Activated T-helper 1 cell treated with anti-CD3 and anti-CD28 coated beads, Interleukin-2, amount 50 U/mL, for 16 hours (primary cell): ENCODE measurements at places on chromosomes 5 and 9.

DNA sequence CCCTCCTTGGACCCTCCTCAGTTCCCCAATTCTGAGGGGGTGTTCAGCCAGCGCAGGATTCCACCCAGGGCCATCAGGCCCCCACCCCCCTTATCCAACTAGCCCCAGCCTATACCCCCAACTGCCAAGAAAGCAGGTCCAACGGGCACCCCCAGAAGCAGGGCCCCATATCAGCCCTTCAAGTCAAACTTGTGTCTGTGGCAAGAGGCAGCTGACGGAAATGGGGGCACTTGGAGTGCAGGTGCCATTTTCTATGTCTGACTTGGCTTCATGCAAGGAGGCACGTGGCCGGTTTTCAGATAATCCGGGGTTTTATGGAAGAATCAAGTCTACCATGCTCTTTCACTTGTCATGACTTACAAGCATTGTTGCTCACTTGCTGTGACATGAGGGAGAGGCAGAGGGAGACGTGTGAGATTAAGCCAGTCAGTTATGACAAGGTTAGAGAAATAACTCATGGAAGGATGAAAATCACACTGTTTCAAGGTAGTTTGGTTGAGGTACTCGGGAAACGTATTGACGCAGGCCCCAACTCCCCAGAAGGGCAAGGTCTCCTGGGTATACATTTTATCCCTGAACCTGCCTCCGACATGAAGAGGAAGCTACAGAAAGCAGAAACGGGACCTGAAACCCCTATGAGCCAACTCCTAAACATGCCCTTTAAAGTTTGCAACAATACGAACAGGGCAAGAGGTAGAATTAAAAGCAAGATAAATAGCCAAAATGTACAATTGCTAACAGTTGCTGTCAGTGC, 26.5 kb upstream of the CLPTM1L start:
- no peak for DNase-seq

GRCh38 chr5:38423276-38424147, 132.9 kb downstream of the LIFR start:
- DNase-seq: no peak

- DNase-seq: no peak
Measured at GRCh38 chr9:18347386-18348082, 126.4 kb upstream of the ADAMTSL1 start.

DNA sequence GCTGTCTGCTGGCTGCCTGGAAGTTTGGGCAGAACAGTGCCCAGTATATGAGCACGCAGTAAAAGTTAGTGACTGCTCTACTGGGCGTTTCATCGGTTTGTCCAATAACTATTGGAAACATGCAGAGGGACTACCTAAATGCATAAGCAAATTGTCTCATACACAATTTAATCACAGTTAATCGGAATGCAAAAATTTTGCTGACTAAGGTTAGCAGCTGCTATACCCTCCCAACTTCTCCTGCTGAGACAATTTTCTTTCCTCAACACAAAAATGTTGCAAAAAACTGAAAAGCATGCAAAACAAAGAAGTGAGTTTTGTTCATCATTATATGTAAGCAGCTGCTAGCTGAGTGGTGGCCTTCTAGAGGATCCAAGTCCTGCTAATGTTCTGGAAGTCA, 327.5 kb downstream of the SEMA5A start:
- DNase-seq: no peak

GRCh38 chr5:7586480-7586879, 190.5 kb downstream of the ADCY2 start:
- no peak for DNase-seq
